LHCN-M2 (cell line): ENCODE measurements at places on chromosomes 6 and 20. TPM values are rescaled to one million over a fixed set of nuclear protein-coding genes. Genes with fewer than 3 reads are reported as not detected.

Gene KIAA1755
- 0.17 and 0.45 TPM in 2 replicates for total RNA-seq

Gene MEI4
- total RNA-seq = not detected in 2 replicates

Gene RIPOR3
- total RNA-seq = 0.13 TPM in 1 of 2 replicates, not detected in the other

Gene IPCEF1
- total RNA-seq = not detected in 2 replicates

Gene BFSP1
- 4.7 and 6.6 TPM in 2 replicates for total RNA-seq

- peak; percentile 67 for DNase-seq
Measured at GRCh38 chr6:109055771-109056235, 38.8 kb downstream of the SESN1 start.

GRCh38 chr20:51801122-51801822, 1.0 kb downstream of the SALL4 start:
- peak; percentile 3 for DNase-seq

GRCh38 chr6:163771180-163771579, 356.7 kb downstream of the QKI start:
- DNase-seq = no peak

- DNase-seq = peak; percentile 19
Measured at GRCh38 chr20:2402271-2402980, 21.7 kb downstream of the TGM6 start.

DNA sequence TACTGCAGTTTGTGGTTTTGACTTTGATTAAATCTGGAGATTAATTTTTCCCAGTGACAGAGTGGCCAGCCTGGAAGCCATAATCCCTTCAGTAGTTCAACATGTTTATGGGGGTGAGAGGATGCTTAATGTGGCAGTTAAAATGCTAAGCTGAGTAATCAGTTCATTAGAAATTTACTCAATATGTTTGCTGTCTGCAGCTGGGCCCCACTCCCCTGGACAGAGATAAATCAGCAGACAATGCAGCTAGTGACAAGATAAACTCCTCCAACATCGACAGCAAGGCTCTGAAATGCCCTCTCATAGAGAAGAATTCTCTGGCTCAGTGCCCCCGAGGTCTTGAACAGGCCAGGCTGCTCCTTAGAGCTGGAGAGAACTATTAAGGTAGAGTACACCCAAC, 101.9 kb downstream of the LRFN2 start:
- no peak for DNase-seq

GRCh38 chr6:81749707-81750106, 2.8 kb downstream of the TENT5A start:
- no peak for DNase-seq

- no peak for DNase-seq
Measured at GRCh38 chr20:28616354-28616753, 2641.1 kb upstream of the DEFB115 start.

DNA sequence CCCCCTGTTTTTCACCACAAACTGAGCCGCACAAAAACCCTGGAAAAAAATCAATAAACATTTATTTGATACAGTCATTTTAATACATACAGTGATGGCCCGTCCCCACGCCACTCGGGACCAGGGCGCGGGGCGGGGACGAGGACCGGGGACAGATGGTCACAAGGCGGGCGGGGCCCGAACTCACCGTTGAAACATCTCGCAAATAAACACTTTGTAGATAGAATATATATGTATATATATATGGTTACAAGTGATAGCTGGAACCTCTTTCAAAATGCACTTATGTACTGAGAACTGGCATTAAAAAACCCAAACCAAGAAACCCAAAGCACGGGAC, 418 bp upstream of the UCKL1 start:
- DNase-seq = no peak

- no peak for DNase-seq
Measured at GRCh38 chr20:20198011-20198410, 145.7 kb downstream of the CFAP61 start.

GRCh38 chr6:1403851-1404712, 14.7 kb downstream of the FOXF2 start:
- DNase-seq = no peak

- peak; percentile 51 for DNase-seq
Measured at GRCh38 chr20:52031563-52032303, 159.8 kb downstream of the ZFP64 start.

DNA sequence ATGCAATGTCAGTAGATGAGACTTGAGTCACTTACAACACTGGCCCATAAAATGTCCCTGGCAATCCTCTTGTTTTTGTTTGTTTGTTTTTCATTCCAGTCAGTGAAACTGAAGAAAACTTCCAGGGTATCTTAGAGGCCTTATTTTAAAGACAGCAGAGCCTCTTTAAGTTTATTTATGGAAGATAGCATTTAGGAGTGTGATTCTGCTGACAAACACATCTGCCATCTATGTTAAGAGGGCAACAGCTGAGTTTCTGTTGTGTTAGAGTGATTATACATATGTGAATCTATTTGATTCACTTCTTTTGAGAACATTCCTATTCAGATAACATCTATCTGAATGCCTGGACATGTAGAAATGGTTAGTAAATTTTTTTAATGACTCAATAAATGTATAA, 812.6 kb downstream of the TENT5A start:
- DNase-seq = peak; percentile 9

- peak; percentile 38 for DNase-seq
Measured at GRCh38 chr6:56699066-56699654, 56.5 kb upstream of the DST start.

DNA sequence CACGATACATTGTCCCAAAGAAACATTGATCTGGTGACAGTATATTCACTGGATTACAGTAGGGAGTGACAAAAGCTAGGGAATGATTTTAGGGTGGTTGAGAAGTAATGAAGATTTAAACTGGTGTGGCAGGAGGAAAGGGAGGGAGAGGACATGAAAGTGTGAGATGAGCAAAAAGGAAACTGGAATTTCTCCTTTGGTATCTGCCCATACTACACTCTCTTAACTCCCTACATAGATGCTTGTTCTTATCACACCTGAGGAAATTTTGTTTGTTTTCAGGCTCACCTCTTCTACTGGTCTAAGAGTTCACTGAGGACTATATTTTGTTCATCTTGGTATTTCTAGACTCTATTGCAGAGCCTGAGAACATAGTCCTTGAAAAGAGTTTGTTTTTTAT, 44.9 kb upstream of the CEP162 start:
- DNase-seq = no peak

DNA sequence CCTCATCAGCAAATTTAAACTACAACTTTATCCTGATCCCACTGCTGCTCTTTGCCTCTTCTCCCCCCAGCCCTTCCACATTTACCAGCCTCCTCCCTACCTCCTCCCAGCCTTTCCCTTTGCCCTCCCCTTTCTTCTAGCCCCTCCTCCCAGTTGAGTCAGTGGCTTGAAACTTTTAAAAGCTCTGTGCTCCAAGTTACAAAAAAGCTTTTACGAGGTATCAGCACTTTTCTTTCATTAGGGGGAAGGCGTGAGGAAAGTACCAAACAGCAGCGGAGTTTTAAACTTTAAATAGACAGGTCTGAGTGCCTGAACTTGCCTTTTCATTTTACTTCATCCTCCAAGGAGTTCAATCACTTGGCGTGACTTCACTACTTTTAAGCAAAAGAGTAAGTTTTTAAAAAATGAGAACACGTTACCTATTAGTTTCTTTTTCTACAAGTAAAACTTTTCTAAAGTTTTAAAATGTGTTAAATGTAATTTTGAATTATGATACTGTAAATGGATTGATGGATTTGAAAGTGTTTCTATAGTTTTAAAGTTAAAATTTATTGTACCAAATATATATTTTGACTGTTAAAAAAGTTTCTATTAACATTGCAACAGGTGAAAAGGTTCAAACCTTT, at the start of gene GJA1:
GJA1 (plus strand) TSS at position 203 of the 626 bp plus-strand sequence. CDS start 11,202 bp downstream, outside the sequence.
- DNase-seq = peak; percentile 52

GRCh38 chr20:58901488-58902402, 49.2 kb downstream of the GNAS start:
- DNase-seq = no peak

DNA sequence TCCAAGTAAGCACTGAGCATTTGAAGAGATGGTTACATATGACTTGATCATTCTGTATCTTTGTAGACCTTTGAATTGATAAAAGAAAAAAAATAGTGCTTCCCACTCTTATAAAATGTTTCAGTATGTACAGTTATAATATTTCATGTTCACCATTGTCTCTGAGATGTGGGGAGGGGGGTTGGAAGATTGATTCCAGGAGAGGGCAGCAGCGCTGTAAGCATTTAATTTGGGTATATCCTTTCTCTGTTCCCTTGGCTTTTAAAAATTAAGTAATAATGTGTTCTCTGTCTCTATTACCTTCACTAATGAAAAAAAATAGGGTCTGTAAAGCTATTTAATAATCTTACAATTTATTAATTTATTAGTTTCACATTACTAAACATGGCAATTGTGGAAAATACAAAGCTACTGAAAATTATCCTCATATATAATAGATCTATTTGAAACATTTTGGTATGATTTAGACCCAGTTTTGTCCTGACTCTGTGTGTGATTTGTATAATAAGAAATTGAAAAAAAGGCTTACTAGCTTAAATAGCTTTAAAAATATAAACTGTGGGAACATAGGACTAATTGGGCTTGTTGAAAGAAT, 341.2 kb downstream of the CDKAL1 start:
- DNase-seq = peak; percentile 53
